ENCODE measurements at places on chromosomes 12 and 14.

- DNase-seq: no peak
Measured at GRCh38 chr12:19074700-19075099, 54.8 kb upstream of the PLEKHA5 start.

DNA sequence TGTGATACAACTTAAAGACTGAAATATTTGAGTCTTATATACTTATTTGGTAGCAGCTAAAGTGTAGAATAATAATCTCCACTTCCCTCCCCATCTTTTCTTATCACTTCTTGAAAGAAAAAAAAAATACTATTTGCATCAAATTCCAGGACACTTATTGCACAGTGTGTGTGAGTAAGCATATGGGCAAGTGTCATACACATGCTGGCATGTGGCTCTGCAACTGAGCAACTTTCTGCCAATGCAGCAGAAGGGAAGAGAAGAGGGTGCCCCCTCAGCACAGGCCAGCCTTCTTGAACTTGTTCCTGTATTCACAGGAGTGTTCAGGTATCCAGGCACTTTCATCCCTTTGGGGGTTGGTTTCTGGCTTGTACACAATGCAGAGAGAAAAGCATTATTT lies 145.8 kb downstream of the CPNE8 start:
- no peak for DNase-seq

GRCh38 chr12:7645395-7646177 lies 20.1 kb downstream of the APOBEC1 start:
- peak; percentile 49 for DNase-seq

- DNase-seq: no peak
Measured at GRCh38 chr12:5718073-5718472, 227.0 kb downstream of the ANO2 start.

DNA sequence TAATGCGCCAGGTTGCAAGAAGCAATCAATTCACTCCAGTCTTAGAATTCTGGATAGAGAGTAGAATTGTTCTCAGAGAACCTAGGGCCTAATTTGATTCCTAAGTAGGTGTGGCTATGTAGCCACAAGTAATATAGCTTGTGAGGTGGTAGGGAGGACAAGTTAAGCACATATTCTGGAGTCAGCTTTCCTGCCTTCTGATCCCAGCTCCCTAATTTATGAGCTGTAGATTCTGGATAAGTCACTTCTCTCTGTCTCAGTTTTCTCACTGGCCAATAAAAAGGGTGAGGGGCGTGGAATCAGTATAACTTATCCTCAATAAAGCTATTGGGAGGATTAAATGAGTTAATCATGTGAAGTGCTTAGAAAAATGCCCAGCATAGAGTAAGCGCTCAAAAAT lies 3.0 kb upstream of the SNW1 start:
- no peak for DNase-seq

- DNase-seq: peak; percentile 88
Measured at GRCh38 chr12:26195250-26195640, at the start of gene SSPN. Gene SSPN, plus strand, starts transcription at chr12:26195573. Its CDS starts 100 bp downstream, at chr12:26195673.

DNA sequence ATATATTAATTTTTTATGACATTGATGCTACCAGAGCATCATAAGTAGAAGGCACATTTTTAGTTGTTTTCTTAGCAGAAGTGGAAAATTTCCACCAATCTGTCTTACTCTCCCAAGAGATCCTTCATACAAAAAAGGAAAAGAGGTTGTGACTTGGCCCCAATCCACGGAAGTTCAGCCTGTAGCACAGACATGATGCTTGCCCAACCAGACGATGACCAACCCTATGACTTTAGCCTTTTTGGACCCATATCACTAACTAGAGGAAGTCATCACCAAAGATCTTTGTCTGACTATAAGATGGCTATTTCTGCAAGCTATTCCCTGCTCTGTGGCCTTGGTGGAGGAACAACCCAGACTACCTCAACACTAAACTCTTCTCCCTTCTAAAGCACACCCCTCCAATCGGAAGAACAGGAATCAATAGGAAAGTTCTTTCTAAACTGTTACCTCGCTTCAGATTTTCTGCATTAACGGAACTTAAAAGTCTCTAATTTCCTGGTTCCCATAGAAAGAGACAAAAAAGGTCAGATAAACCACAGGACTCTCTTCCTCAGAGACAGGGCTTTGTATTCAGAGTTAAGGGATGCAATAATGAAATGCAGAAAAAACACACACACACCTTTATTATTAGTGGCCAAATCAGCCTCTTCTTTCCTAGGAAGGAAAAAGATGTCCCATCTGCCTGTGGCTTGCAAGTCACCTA lies 4.1 kb upstream of the RHOJ start:
- DNase-seq: no peak

- no peak for DNase-seq
Measured at GRCh38 chr12:11075642-11076041, 13.5 kb upstream of the TAS2R46 start.

- DNase-seq: peak; percentile 14
Measured at GRCh38 chr12:87120440-87120839, 864.2 kb upstream of the MGAT4C start.

DNA sequence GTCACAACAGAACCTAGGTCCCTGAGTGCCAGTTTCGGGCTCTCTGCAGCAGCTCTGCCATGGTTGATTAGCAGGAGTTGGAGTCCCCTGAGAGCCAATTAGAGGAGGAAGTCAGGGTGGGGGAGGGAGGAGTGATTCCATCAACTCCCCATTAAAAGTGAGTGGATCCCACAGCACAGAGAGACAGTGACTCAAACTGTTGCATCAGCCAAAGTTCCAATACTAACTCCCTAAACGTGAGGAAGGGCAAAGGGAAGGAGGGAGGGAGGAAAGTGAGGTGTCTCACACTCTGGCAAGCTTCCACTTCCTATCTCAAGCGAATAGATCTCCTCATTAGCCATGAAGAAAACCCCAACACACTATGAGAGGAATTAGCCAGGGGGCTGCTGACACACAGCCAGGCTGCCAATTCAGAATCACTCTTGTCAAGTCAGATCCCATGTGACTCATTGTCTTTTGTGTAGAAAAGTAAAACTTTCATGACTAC lies 23.6 kb downstream of the OR11H4 start:
- peak; percentile 44 for DNase-seq

DNA sequence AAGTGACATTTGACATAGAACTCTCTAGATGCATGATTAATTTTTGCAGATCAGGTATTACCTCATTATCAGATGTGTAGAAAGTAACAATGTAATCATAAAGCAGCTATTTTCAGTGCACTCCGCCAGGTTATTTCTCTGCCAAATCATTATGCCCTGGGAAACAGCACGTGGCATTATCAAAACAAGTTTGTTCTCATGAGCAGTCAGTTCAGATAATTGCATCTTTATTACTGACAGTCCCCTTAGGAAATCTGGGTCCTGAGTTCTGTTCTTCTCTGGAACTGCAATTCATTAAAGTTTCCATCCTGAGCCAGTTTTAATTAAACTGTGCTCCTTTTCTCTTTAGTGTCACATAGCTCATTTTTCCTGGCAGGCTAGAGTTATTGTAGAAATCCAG lies 94.7 kb upstream of the KRR1 start:
- DNase-seq: no peak
